Nephron progenitor cell (in vitro differentiated cells): ENCODE measurements at places on chromosomes 6 and 20.

- no peaks in the 10 kb centered on the region for H3K27me3 ChIP-seq
- peak; percentile 21 for DNase-seq
- no peak overlapping the region for H3K4me3 ChIP-seq
- H3K36me3 ChIP-seq = no peaks in the 10 kb centered on the region
- H3K27ac ChIP-seq = no peak overlapping the region
Measured at GRCh38 chr6:68559716-68560115, 75.4 kb upstream of the ADGRB3 start.

DNA sequence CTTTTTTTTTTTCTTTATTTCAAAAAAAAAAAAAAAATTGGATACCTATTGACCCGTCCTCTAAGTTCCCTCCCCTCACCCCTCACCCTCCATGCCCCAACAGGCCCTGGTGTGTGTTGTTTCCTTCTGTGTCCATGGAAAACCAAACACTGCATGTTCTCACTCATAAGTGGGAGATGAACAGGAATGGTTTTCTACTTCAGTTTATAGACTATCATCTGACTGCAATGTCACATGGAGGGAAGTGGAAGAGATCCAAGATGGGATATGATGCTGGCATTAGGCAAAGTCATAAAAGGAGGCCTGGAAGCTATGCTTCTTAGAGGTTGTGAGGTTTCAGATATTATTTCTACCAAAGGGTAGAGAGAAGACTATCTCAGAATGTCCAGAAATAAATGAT lies 237.5 kb downstream of the MAFB start:
- H3K4me3 ChIP-seq = no peak overlapping the region
- H3K4me1 ChIP-seq = peaks cover 15% of the 10 kb centered on the region
- H3K36me3 ChIP-seq = no peaks in the 10 kb centered on the region
- H3K27ac ChIP-seq = no peak overlapping the region
- DNase-seq = no peak

GRCh38 chr6:161303628-161304340 lies 29.9 kb upstream of the AGPAT4 start:
- DNase-seq = no peak
- H3K36me3 ChIP-seq = no peaks in the 10 kb centered on the region
- no peaks in the 10 kb centered on the region for H3K4me1 ChIP-seq
- H3K27me3 ChIP-seq = peaks cover 4% of the 10 kb centered on the region
- H3K27ac ChIP-seq = no peak overlapping the region

DNA sequence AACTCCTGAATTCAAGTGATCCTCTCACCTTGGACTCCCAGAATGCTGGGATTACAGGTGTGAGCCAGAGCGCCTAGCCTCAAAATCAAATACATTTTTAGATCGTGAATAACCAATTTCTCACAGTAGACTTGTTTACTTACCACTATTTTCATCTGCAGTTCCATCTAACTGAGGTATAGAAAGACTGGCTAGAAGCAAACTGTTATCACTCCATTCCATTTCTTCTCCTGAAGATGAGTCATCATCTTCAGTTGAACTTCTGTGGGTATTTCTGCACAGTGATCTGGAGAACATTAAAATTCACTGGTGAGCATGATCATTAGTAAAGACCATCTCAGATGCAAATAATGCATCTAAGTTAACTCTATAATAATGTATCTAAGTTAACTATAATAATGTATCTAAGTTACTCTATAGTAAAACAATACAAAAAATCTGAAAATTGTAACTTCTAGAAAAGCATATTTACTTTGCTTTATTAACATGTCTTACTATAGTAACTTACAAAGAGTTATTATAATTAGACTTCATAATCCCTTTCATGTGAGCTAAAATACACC lies 105.4 kb downstream of the REV3L start:
- no peak overlapping the region for H3K27ac ChIP-seq
- DNase-seq = no peak
- H3K36me3 ChIP-seq = peaks cover 61% of the 10 kb centered on the region
- no peak overlapping the region for H3K4me3 ChIP-seq

- peak overlapping the region; percentile 30 for H3K4me3 ChIP-seq
- peak overlapping the region; percentile 88 for H3K27ac ChIP-seq
- peaks cover 34% of the 10 kb centered on the region for H3K36me3 ChIP-seq
- H3K27me3 ChIP-seq = no peaks in the 10 kb centered on the region
Measured at GRCh38 chr20:63664861-63665594, 6.9 kb downstream of the RTEL1 start.

DNA sequence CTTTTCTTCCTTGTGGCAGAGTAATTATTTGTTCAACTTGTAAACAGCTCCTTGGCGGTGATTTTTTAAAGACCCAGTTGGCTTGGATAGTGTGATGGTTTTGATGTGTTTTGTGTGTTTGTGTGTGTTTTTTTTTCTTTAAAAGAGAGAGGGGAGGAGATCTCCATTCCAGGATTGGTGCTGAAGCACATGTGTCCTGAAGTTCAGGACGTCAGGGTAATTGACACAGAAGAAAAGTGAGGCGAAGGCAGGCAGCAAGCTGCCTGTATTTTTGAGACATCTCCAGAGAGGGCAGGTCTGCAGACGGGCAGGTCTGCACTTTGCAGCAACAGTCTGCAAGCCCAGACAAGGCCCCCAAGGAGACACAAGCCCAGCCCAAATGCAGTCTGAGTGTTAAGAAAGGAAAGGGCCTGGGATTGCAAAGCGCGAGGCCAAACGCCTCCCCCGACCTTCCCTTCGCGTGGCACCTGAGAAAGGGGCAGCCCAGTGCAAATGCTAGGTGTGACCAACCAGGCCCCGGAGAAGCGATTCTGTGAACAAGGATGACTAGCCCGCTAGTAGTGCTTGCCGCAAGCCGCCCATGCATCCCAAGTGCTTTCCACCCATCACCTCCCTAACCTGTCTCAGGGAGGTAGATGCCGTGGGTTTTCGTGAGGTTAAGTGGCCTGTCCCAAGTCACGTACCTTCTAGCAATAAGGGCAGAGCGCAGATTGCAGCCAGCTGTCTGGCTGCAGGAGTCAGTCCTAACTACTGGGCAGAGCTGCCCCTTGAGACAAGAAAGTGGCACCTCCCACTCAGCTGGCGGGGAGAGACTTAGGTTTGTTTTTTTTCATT lies 230.5 kb downstream of the ZMYND8 start:
- no peaks in the 10 kb centered on the region for H3K36me3 ChIP-seq
- H3K4me1 ChIP-seq = peaks cover 39% of the 10 kb centered on the region
- DNase-seq = no peak
- no peaks in the 10 kb centered on the region for H3K27me3 ChIP-seq
- peak overlapping the region; percentile 61 for H3K27ac ChIP-seq
- no peak overlapping the region for H3K4me3 ChIP-seq

- DNase-seq = no peak
- peaks cover 6% of the 10 kb centered on the region for H3K27me3 ChIP-seq
- peaks cover 18% of the 10 kb centered on the region for H3K36me3 ChIP-seq
- H3K27ac ChIP-seq = no peak overlapping the region
- H3K4me3 ChIP-seq = no peak overlapping the region
Measured at GRCh38 chr6:14174996-14175395, 57.4 kb downstream of the CD83 start.

- no peak overlapping the region for H3K4me3 ChIP-seq
- no peak overlapping the region for H3K27ac ChIP-seq
- DNase-seq = no peak
- H3K4me1 ChIP-seq = peaks cover 15% of the 10 kb centered on the region
- H3K36me3 ChIP-seq = peaks cover 59% of the 10 kb centered on the region
Measured at GRCh38 chr6:8084586-8084985, 17.8 kb downstream of the EEF1E1 start.

DNA sequence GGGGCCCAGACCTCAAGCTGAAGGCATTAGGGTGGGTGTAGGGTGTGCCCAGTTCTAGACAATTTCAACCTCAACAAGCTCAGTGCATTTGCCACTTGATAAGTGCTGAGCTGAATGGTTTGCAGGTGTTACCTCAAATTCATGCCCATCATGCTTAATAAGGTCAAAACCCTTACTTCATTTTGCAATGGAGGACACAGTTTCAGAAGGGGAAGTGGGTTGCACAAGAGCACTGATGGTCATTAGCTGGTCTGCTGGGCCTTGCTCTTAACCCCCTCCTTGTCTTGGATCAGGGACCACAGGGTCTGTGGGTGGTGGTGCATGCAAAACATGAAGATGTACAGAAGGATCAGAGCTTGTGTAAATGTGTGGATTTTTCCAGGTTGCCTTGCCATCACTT lies 71.0 kb upstream of the SIRPA start:
- H3K4me3 ChIP-seq = no peak overlapping the region
- H3K4me1 ChIP-seq = peaks cover 42% of the 10 kb centered on the region
- H3K27ac ChIP-seq = no peak overlapping the region
- H3K36me3 ChIP-seq = peaks cover 14% of the 10 kb centered on the region
- DNase-seq = no peak

- no peak overlapping the region for H3K4me3 ChIP-seq
- no peaks in the 10 kb centered on the region for H3K4me1 ChIP-seq
- H3K27me3 ChIP-seq = peaks cover 2% of the 10 kb centered on the region
- H3K36me3 ChIP-seq = no peaks in the 10 kb centered on the region
- H3K27ac ChIP-seq = no peak overlapping the region
Measured at GRCh38 chr6:112801468-112802080, 454.4 kb downstream of the RFPL4B start.

DNA sequence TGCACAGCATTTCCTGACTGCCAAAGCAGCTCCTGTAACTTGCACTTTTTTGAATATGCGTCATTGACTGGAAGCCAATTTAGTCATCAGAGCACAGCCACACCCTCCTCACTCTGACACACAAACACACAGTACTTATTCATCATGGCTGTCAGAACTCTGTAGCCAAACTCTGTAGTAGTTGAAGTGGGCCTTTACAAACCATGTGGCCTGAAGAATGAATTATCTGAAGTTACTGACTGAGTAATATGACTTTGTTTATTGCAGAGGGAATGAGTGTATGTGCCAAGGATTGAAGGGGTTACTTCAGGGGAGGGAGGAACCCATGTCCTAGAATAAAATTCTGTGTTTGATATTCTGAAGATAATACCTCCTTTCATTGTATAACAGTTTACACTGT lies 102.7 kb downstream of the FIG4 start:
- no peak for DNase-seq
- H3K27ac ChIP-seq = no peak overlapping the region
- peaks cover 13% of the 10 kb centered on the region for H3K4me1 ChIP-seq
- peaks cover 4% of the 10 kb centered on the region for H3K36me3 ChIP-seq

DNA sequence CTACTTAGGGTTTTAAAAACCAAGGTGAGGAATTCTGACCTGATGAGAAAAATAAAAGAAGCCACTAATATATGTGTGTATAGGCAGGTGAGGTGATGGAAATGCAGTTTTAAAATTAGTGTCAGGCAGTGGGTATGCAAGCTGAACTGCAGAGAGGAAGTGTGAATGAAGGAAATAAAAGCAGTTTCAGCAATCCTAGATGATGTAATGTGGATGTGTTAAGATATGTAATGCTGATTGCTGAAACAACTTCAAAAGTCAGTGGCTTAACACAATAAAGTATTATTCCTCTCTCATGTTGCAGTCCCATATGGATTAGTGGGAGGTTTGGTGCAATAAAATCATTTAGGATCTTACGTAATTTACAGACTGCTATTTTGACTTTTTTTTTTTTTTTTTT lies 119.9 kb upstream of the ASCC3 start:
- H3K27ac ChIP-seq = no peak overlapping the region
- H3K27me3 ChIP-seq = peaks cover 6% of the 10 kb centered on the region
- no peaks in the 10 kb centered on the region for H3K36me3 ChIP-seq
- no peak for DNase-seq

GRCh38 chr6:20564777-20565176 lies 30.5 kb downstream of the CDKAL1 start:
- H3K27me3 ChIP-seq = no peaks in the 10 kb centered on the region
- no peak for DNase-seq
- no peak overlapping the region for H3K27ac ChIP-seq
- H3K4me1 ChIP-seq = peaks cover 12% of the 10 kb centered on the region

- H3K4me1 ChIP-seq = peaks cover 62% of the 10 kb centered on the region
- H3K27me3 ChIP-seq = peaks cover 6% of the 10 kb centered on the region
- H3K36me3 ChIP-seq = no peaks in the 10 kb centered on the region
- H3K4me3 ChIP-seq = no peak overlapping the region
- H3K27ac ChIP-seq = no peak overlapping the region
Measured at GRCh38 chr6:107819964-107820337, 4.2 kb downstream of the SCML4 start.

- no peak overlapping the region for H3K4me3 ChIP-seq
- H3K36me3 ChIP-seq = no peaks in the 10 kb centered on the region
- H3K27me3 ChIP-seq = peaks cover 85% of the 10 kb centered on the region
- peaks cover 13% of the 10 kb centered on the region for H3K4me1 ChIP-seq
Measured at GRCh38 chr6:36389353-36389752, 1.9 kb upstream of the ETV7 start.

GRCh38 chr6:108492131-108492766 lies 68.5 kb upstream of the FOXO3 start:
- no peak for DNase-seq
- no peaks in the 10 kb centered on the region for H3K36me3 ChIP-seq
- no peak overlapping the region for H3K27ac ChIP-seq
- H3K4me3 ChIP-seq = no peak overlapping the region

GRCh38 chr20:57658447-57658832 lies 38.2 kb upstream of the ZBP1 start:
- H3K4me3 ChIP-seq = no peak overlapping the region
- peaks cover 3% of the 10 kb centered on the region for H3K27me3 ChIP-seq
- peaks cover 47% of the 10 kb centered on the region for H3K4me1 ChIP-seq

GRCh38 chr6:138289739-138290138 lies 71.4 kb upstream of the PBOV1 start:
- peak; percentile 25 for DNase-seq
- H3K4me3 ChIP-seq = no peak overlapping the region
- H3K27ac ChIP-seq = no peak overlapping the region
- no peaks in the 10 kb centered on the region for H3K36me3 ChIP-seq
- H3K4me1 ChIP-seq = no peaks in the 10 kb centered on the region

GRCh38 chr6:168377484-168377855 lies 57.9 kb upstream of the DACT2 start:
- peaks cover 7% of the 10 kb centered on the region for H3K36me3 ChIP-seq
- DNase-seq = peak; percentile 51
- peak overlapping the region; percentile 91 for H3K27ac ChIP-seq
- peaks cover 14% of the 10 kb centered on the region for H3K27me3 ChIP-seq
